ENCODE measurements at places on chromosomes 4 and X. TPM values are rescaled to one million over a fixed set of nuclear protein-coding genes. Genes with fewer than 3 reads are reported as not detected.
A peak's percentile ranks its signal among the peaks of the same experiment; 100 is the strongest.

- DNase-seq = no peak
These were observed 247.7 kb upstream of the FTHL17 start for GRCh38 chrX:31319586-31319985.

DNA sequence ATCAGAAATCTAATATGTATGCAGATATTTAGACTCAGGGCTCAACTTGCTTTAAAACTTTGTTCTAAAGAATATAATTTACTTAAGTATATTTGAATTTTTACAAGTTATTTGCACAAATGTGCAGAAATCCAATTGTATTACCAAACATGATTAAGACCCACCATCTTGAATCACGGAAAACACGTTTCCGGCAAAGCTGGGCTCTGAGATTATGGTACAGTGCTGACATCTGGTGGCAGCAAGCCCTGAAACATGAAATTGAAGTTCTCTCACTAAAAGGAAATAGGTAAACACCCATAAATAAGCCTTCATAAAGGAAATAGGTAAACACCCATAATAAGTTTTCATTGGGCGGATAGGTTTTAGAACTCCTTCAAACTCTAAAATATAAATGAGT lies 98.3 kb upstream of the MAOA start:
- DNase-seq = peak; percentile 43

GRCh38 chr4:23685471-23685870 lies 204.4 kb downstream of the PPARGC1A start:
- DNase-seq = no peak

DNA sequence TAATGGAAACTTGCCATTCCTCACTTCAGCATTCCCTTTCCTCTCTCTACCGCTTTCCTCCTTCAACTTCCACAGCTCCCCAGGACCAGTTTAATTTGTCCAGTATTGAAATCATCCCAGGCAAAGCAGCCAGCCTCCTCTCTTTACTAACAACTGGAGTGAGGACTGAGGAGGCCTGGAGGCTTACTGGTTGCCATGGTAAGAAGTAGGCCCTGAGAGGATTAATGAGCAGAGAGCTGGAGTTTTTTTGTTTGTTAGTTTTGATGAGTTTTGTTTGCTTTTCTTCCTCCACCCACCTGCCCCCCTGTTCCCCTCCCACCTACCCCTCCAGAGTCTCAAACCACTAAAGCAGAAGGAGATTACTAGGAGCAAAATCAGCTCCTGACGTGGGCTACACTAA lies 29.5 kb upstream of the PLP1 start:
- DNase-seq = no peak

GRCh38 chrX:40012868-40013265 lies 84.9 kb downstream of the BCOR start:
- DNase-seq = peak; percentile 39

DNA sequence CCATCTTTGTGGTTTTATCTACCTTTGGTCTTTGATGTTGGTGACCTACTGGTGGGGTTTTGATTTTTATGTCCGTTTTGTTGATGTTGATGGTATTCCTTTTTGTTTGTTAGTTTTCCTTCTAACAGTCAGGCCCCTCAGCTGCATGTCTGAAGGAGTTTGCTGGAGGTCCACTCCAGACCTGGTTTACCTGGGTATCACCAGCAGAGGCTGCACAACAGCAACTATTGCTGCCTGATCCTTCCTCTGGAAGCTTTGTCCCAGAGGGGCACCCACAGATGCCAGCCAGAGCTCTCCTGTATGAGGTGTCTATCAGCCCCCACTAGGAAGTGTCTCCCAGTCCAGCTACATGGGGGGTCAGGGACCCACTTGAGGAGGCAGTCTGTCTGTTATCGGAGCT lies 199.3 kb upstream of the WDFY3 start:
- no peak for DNase-seq

DNA sequence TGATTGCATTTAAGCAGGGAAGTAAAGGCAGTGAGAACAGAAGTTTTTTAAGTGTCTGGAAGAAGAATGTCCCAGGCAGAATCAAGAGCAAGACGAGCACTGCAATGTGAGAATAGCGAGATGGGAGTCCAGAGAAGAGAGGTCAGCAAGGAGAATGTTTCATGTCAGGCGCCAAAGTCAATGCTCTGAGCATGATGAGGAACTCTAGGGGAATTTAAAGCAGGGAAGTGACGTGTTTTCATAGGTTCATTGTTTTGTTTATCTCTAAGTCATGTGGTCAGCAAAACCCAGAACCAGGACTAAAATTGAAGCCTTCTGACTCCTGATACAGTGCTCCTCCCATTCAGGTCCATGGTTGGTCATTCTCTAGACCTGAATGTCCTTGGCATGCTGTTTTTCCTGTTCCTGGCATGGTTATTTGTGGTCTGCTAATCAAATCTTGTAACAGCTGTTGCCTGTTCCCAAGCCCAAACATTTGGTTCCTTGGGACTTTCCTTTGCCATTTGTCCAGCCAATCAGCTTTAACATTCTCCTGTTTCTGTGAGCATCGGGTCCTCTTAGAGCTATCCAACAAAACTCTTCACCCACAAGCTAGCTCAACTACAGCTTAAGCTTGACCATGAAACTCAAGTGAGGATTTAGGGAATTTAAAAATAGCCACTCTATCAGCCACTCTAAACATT lies 37.7 kb downstream of the PTCHD1 start:
- DNase-seq = no peak

DNA sequence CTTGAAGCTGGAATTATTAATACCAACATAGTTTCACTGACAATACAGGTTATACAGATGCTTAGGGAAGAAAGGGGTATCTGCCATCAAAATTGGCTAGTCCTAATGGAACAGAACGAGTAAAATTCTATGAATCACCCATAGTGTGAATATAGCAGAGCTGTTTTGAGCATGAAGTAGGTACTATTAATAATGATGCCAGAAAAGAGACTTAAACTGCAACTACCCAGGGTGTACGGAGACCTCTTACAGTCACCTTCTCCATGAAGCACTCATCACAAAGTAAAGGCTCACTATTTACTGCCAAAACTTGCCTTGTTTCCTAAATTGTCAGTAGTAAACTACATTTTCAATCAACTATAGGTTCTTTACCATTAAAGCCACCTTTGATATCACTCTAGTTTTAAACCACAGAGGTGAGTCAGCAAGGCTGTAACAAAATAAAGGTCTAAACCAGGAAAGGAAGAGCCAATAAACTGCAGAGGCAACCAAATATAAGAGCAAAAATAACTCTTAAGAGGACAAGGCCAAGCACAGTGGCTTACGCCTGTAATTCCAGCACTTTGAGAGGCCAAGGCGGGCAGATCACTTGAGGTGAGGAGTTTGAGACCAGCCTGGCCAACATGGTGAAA lies 114.4 kb downstream of the FRYL start:
- no peak for DNase-seq

GRCh38 chr4:138037696-138038095 lies 204.5 kb downstream of the SLC7A11 start:
- DNase-seq = no peak

DNA sequence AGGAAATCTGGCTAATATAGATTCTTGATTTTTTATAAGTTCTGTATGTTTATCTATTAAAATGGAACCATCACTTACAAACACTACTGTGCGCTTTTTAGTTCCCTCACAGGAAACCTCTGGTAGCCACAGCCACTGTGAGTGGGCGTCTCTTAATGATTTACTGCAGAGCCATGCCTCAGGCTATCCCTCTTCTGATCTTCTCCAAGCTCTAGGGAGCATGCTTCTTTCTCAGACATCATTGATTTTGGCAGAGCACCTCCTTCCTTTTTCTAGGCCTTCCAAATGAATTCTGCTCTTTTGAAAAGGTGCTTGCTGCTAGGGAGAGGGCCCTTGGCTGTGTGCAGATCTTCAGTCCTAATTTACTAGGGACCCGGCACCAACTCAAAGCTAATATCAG lies 61.1 kb upstream of the STS start:
- DNase-seq = no peak

DNA sequence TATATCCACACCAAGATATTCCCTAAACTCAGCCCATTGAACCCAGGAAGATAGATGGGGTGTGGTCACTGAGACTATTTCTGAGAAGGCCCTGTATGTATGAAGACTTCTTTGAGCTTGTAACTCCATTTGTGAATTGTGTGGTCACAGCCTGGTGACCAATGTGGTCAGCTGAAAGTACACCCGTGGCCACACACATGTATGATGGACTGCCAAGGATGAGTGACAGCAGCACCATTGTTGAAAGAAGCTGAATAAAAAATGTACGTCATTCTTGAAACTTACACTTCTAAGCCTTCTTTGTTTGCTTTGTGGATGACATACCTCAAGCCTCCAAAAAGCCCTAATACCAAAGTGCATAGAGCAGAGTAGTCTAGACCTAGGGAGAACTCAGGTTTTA lies 581.4 kb downstream of the RAB28 start:
- DNase-seq = no peak

DNA sequence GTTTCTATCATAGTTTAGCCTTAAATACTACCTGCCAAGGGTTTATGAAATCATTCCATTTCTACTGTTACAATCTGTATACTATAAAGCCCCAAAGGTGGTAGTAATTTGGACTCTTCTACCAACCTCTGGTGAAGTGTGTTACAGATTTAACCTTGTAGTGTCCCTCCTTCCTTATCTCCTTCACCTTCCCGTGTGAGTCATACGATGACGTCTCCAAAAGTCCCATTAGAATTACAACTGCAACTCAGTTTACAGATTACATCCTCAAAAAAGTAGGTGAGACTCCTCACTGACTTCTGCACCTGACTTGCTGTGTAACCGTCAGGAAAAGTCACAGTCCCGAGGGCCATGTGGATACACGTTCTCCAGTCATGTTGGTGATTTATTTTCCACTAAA lies 219.0 kb downstream of the DCTD start:
- DNase-seq = no peak

- DNase-seq = no peak
These were observed 172.0 kb downstream of the ADAM29 start for GRCh38 chr4:175090116-175090515.

GRCh38 chr4:176270669-176271068 lies 1.6 kb upstream of the ASB5 start:
- DNase-seq = no peak

- DNase-seq = no peak
These were observed 70.5 kb upstream of the IRF2 start for GRCh38 chr4:184544788-184545409.

DNA sequence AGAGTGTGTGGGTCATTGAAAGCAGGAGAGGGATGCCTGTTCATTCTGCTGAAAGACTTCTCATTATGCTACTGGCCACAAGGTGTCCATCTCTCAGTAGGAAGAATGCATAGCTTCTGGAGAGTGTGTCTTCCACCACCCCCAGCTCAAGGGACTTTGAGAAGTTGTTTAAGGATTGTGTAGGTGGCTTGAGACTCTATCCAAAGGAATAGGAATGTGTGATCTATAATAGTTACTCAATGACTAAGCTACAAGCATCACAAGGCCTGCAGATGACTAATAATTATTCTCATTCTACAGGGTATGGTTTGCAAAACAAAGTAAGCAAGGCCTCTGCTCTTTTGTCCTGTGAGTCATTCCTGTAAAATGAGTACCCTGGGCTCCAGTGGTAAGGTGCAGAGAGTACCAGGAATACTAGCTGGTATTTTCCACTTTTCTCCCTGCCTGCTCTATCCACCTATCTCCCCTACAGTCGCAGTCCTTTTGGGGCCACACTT lies 279.8 kb upstream of the BOD1L1 start:
- DNase-seq = no peak

DNA sequence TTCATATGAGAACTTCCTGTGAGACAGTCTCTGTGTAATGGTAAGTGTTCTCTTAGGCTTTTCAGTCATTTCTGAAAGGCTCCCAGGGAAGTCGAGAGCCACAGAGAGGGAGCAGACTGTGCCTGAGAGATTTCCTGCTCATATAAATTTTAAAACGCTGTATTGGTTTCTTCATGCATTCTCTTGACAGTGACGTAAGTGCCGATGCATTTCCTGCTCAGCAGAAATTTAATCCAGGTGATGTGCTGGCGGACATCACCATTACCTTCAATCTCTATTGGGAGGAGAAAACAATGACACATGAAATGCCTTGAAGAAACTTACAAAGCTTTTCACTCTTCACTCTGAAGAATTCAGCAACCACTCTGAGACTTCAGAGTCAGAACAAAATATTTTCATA lies 383.6 kb downstream of the BMPR1B start:
- DNase-seq = no peak

GRCh38 chr4:37815591-37815990 lies 10.9 kb upstream of the PGM2 start:
- DNase-seq = no peak

- DNase-seq = no peak
These were observed 1290.1 kb downstream of the PCDH7 start for GRCh38 chr4:32010221-32010620.

GRCh38 chr4:118363166-118363565 lies 10.4 kb upstream of the PRSS12 start:
- no peak for DNase-seq

GRCh38 chrX:112867570-112867969 lies 26.9 kb upstream of the AMOT start:
- DNase-seq = no peak

DNA sequence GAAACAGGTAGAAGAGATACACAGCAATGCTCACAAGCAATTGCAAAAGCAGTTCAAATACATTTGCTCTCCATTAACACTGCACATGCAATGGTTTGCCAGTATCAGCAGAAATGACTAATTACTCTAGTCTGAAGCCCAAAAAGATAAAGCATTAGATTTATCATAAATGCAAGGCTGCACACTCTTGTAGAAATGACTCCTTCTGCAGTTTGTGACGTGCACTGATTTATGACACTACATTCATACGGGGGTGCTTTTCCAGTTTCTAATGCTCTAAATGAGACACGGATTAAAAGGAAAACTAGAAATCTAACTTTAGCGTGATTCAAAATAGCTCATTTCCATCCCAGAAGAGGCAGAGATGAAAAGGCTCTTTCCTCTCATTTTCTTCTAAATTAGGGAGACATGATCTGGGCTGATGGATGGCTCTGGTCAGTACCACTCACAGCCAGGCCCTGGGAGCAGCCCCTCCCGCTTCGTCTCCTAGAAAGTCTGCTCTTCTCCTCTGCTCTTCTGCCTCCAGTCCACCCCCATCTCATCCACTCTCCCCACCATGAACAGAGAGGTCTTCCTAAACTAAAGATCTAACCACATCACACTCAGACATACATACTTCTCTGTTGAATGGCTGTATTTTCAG lies 33.2 kb downstream of the PPP2R2C start:
- DNase-seq = no peak

DNA sequence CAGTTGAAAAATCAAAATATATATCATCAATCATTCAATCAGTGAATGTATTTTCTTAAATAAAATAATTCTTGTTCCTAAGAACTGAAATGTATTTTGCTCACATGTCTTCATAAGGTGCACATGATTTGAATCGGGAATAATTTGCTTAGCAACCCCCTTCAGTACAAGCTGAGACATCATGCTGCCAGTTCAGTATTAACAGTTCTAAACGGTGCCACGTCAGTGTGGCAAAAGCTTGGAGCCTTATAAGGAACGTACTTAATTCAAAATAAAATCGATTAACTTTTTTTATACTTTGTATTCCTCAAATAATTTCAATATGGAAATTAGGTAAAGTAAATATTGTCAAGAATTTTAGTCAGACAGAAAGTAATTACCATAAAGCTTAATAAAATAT lies 287.9 kb downstream of the CCSER1 start:
- DNase-seq = no peak

Gene BRS3
- not detected for total RNA-seq

Gene CNKSR2
- 1.1 TPM for total RNA-seq

Gene FMR1NB
- total RNA-seq = not detected

Gene NFKB1
- total RNA-seq = 26.0 TPM

Gene SLC10A3
- 13.9 TPM for total RNA-seq

Gene BEX1
- 60.3 TPM for total RNA-seq

Gene TBC1D1
- total RNA-seq = 139 TPM

Gene CT45A2
- not detected for total RNA-seq

Gene DOK7
- 0.69 TPM for total RNA-seq

Gene FHDC1
- 0.90 TPM for total RNA-seq

Gene ZAR1
- total RNA-seq = not detected

All from endothelial cell (in vitro differentiated cells).